D341Med (cell line): ENCODE measurements at places on chromosomes 4 and X.

- no peak for DNase-seq
Measured at GRCh38 chr4:71944956-71945355, 86.8 kb upstream of the NPFFR2 start.

DNA sequence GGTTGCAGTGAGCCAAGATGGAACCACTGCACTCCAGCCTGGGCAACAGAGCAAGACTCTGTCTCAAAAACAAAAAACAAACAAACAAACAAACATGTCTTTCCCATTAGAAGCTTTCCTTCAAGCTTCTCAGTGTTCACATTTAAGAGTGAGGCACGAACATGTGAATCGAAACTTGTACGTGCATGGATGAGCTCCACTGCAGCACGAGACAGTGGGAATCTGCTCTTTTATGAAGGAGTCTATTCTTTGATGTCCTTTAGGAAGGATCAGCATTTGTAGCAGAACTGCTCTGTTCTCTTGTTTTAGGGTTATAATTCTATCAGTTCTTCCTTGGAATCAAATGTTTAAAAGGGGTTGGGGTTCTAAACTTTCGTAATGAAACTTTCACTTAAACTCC, 23.4 kb upstream of the ZNF518B start:
- no peak for DNase-seq

DNA sequence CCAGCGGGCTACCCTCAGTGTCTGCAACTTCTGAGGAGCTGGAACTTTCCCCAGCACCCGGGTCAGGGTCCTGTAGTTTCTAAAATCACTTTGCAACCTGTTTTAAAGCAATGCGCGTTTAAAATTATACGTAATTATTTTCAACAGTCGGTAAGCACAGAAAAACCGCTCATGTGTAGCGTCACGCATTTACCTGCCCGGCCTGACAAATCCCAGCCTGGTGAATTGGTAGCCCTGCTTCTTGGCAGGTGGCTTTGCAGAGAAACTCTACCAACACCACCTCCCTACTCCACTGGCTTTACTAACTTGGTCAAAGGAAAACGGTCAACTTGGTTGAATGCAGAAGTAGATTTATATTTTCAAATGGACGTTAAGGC, 640 bp downstream of the BANK1 start:
- no peak for DNase-seq

DNA sequence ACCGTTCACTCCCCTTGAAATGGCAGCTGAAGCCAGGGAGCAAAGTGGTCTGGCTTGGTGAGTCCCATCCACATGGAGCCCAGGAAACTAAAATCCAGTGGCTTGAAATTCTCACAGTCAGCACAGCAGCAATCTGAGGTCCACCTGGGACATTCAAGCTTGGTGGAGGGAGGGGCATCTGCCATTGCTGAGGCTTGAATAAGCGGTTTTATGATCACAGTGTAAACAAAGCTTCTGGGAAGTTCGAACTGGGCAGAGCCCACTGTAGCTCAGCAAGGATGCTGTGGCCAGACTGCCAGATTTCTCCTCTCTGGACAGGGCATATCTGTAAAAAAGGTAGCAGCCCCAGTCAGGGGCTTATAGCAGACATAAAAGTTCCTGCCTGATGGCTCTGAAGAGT, 15.5 kb upstream of the FAAH2 start:
- DNase-seq = no peak

GRCh38 chr4:100555611-100556337, 38.0 kb upstream of the EMCN start:
- no peak for DNase-seq
